Calu3 (cell line): ENCODE measurements at places on chromosomes 4 and X. TPM values are rescaled to one million over a fixed set of nuclear protein-coding genes. Genes with fewer than 3 reads are reported as not detected.

DNA sequence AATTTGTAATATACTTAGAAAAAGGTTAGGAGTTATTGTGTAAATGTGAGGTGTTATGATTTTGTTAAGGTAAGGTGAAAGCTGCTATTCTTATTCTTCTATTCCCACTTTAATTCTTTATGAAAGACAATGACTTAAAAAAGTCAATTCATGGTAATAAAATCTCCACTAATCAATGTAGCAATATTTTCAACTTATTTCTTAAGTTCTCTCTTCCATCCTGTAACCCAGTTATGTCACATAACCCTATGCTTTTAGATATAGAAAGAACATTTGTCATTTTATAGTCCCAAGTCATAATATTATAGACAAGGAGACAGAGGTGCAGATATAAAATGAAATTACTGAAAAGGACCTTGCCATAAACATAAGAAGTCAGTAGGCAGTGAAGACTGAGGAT lies 157.9 kb upstream of the SLC7A11 start:
- no peak for DNase-seq
- H3K4me1 ChIP-seq = peaks cover under 1% of the 10 kb centered on the region
- H3K27me3 ChIP-seq = no peaks in the 10 kb centered on the region
- H3K4me3 ChIP-seq = no peak overlapping the region
- no peak overlapping the region for H3K27ac ChIP-seq

Gene RNF128
- total RNA-seq = 40.1 and 54.5 TPM in 2 replicates

DNA sequence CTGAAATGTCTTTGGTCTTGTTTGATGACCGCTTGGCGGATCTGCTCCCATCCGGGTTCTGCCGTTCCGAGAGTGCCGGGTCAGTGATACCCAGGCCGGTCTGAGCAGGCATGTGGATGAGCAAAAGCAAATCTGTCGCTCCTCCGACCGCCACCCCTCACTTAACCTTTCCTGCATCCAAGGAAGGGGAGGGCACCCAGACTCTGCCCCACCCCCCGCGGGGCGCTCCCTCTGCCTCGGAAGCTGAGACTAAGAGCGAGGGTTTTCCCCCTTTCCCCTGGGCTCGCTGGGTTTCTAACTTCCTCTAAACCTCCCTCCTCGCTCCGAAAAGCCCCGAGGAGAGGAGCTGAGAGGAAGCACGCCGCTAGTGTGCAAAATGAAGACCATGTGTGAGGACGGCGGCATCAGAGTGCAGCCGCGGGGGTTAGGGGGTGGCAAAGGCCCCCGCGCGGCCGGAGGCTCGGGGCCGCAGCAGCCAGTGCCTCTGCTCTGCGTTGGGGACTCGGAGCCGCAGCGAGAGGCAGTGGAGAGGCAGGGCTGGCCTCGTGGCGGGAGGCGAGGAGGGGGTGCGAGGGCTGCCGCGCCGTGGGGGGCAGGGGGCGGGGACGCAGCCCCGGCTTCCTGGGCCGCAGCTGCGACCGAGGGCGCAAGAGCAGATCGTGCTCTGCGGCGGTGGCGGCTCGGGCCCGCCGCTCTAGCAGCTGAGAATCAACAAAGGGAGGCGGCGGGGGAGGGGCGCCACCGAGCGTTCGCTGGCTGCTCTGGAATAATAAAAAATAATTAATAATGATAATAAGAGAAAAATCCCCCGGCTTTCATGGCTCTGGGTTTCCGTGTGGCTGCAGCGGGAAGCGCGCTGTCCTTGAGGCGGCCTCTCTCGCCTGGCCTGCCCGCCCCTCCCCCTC lies 55.8 kb upstream of the BCOR start:
- no peaks in the 10 kb centered on the region for H3K4me1 ChIP-seq
- no peak overlapping the region for H3K27ac ChIP-seq
- peaks cover 24% of the 10 kb centered on the region for H3K36me3 ChIP-seq
- DNase-seq = peak; percentile 59
- H3K27me3 ChIP-seq = no peaks in the 10 kb centered on the region

GRCh38 chrX:145609951-145610511 lies 207.6 kb upstream of the SLITRK2 start:
- no peak overlapping the region for H3K27ac ChIP-seq
- DNase-seq = no peak
- H3K27me3 ChIP-seq = no peaks in the 10 kb centered on the region
- no peaks in the 10 kb centered on the region for H3K4me1 ChIP-seq
- no peaks in the 10 kb centered on the region for H3K36me3 ChIP-seq
- no peak overlapping the region for H3K4me3 ChIP-seq

DNA sequence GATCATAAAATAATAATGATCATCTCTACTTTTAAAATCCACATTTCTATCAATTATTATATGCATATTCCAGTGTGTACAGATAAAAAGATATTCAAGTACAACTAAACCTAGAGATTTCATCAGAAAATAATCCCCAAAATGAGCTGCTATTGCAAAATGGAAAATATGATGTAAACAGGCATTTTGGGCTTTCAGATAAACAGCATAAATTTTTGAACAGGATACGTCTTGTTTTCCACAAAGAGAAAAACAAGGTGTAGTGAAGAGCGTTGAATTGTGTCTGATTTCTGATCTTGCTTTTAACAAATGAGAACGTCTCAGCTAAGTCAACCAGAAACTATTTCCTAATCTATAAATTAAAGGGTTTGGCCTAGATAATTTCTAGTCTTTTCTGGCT lies 349.6 kb upstream of the FTHL17 start:
- no peaks in the 10 kb centered on the region for H3K4me1 ChIP-seq
- H3K4me3 ChIP-seq = no peak overlapping the region
- no peaks in the 10 kb centered on the region for H3K36me3 ChIP-seq
- no peaks in the 10 kb centered on the region for H3K27me3 ChIP-seq

DNA sequence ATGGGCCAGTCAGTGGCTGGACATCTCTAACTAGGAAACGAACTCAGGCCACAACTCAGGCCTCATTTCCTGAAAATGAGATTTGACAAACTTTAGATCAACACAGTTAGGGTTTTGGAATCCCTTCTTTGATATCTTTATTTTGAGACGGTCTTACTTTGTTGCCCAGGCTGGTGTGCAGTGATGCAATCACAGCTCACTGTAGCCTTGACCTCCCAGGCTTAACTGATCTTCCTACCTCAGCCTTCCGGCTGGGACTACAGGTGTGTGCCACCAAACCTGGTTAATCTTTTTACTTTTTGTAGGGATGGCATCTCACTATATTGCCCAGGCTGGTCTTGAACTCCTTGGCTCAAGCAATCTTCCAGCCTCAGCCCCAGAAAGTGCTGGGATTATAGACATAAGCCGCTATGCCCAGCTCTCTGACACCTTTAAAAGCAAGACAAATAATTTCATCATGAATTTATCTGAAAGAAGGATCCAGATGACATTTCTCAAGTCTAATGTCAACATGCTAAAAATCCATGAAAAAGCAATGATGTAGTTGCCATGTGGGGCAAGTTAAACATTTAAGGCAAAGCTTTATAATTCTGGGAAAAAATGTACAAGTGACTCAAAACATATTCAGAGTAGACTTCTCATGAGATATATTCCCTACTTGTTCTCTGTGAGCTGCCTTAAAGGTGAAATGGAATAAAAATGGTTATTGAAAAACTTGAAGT lies 89.1 kb upstream of the CBR4 start:
- H3K4me1 ChIP-seq = peaks cover 54% of the 10 kb centered on the region
- H3K27me3 ChIP-seq = no peaks in the 10 kb centered on the region
- no peak for DNase-seq
- no peak overlapping the region for H3K4me3 ChIP-seq
- H3K36me3 ChIP-seq = peaks cover 61% of the 10 kb centered on the region
- peak overlapping the region; percentile 57 for H3K27ac ChIP-seq

DNA sequence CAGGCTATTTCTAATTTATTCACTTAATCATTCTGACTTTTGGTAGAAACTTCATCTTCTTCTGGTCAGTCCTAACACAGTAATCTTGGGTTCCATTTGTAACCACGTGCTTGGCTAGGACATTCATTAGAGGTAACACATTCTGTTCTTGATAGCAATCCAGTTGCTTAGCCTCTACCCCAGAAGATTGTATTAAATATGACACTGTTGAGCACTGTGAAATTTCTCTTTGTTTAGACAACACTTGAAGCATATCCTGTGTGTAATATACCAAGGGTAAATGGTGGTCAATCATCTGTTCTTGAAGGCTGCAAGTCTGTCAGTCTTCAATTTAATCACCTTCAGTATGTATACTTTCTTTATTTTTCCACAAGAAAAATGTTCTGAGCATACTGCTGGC lies 523.0 kb downstream of the ANKRD50 start:
- H3K4me1 ChIP-seq = no peaks in the 10 kb centered on the region
- no peaks in the 10 kb centered on the region for H3K36me3 ChIP-seq
- no peak for DNase-seq
- H3K27me3 ChIP-seq = no peaks in the 10 kb centered on the region
- no peak overlapping the region for H3K27ac ChIP-seq
- H3K4me3 ChIP-seq = no peak overlapping the region

Gene ZC4H2
- total RNA-seq = 16.4 and 18.9 TPM in 2 replicates

Gene HEPH
- not detected in 2 replicates for total RNA-seq

DNA sequence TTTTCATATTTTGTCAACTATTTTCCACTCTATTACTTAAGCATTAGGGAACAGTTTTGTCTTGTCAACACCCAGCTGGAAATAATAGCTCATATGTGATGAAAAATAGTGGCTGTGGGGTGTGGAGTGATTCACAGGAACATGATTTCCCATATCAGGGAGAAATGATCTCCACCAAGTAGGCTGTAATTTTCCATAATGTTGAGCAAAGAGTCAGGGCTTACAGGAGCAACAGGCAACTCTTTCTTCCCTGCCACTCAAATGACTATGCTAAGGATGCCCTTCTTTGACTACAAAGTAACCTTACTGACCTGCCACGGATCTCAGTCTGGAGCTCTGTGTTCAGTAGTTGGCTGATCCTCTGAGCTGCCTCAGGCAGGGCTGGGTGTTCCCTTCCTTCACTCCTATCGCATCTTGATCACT lies 90.0 kb upstream of the GATB start:
- peaks cover 63% of the 10 kb centered on the region for H3K27me3 ChIP-seq
- no peaks in the 10 kb centered on the region for H3K4me1 ChIP-seq
- H3K4me3 ChIP-seq = no peak overlapping the region
- no peak for DNase-seq
- no peak overlapping the region for H3K27ac ChIP-seq

DNA sequence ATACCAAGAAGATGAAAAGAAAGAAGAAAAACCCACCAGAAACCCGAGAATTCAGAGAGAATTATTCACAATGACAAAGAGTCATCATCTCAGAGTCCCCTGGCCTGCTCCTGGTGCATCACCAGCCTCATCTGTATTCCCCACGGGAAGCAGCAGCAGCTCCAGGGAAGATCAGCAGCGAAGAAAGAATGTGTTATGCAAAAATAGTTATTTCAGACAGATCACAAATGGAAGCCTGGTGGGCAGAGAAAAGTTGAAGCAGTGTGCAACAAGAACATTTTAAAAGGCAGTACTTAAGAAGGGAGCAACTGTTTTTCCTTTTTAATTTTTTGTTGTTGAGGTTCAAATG lies 189.2 kb downstream of the PPP3CA start:
- no peaks in the 10 kb centered on the region for H3K27me3 ChIP-seq
- no peak overlapping the region for H3K4me3 ChIP-seq
- DNase-seq = no peak
- H3K27ac ChIP-seq = no peak overlapping the region
- no peaks in the 10 kb centered on the region for H3K36me3 ChIP-seq

DNA sequence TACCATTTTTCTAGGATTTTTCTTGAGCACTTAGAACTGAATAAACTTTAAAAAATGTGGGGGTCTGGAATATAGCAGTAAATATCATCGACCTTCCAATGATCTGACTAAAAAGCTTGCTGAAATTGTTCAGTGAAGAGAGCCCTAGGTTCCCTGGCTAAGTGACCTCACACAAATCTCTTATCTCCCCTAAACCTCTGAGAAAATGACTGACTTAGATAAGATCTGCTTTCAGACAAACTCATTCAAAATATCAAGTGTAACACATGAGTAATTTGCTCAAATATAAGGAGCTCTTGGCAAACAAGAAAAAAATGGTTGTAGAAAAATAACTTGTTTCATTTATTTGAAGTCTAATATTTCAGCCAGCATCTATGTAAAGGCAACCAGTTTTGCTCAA lies 441.7 kb upstream of the SLIT2 start:
- no peaks in the 10 kb centered on the region for H3K4me1 ChIP-seq
- H3K4me3 ChIP-seq = no peak overlapping the region
- H3K27me3 ChIP-seq = no peaks in the 10 kb centered on the region
